ENCODE measurements at places on chromosomes 5 and 9.

DNA sequence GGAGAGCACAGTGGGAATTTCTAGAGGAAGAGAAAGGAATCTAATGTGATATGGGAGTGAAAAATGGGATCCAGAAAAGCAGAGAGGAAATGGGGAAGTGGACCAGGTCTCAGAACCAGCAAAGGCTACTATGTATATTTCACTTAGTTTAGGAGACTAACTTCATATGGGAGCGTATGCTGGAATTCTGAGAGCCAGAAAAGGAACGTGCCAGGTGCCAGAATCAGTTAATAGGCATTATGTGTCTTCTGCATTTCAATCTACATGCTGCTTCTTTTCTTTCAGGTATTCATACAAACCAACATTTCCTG is 28.5 kb upstream of the IFNA14 start:
- H3K4me3 ChIP-seq, result no peak overlapping the region
- DNase-seq, result no peak
- peaks cover 70% of the 10 kb centered on the region for H3K27me3 ChIP-seq
- H3K27ac ChIP-seq, result no peak overlapping the region
- no peaks in the 10 kb centered on the region for H3K4me1 ChIP-seq

- H3K36me3 ChIP-seq, result no peaks in the 10 kb centered on the region
- no peaks in the 10 kb centered on the region for H3K27me3 ChIP-seq
- no peak overlapping the region for H3K4me3 ChIP-seq
- no peaks in the 10 kb centered on the region for H3K4me1 ChIP-seq
Observed at GRCh38 chr5:84113246-84114105, 271.2 kb downstream of the EDIL3 start.

DNA sequence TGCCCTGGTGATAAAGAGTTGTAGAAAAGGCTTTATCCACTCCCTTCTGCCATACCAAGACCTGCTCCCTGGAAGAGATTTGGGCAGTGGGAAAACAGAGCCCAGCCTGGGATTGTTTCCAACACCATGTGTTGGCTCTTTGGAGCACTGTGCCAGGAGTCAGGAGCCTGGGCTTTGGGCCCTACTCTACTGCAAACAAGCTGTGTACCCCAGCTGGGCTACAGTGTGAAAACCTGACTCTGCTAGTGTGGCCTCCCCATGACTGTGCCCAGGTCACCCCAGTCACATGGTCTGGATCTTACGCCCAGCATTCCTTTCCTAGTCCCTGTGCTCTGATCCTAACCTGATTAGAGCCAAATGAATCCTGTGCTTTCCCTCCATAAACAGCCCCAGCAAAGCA is 39.3 kb upstream of the SHB start:
- no peak overlapping the region for H3K27ac ChIP-seq
- H3K4me3 ChIP-seq, result no peak overlapping the region

DNA sequence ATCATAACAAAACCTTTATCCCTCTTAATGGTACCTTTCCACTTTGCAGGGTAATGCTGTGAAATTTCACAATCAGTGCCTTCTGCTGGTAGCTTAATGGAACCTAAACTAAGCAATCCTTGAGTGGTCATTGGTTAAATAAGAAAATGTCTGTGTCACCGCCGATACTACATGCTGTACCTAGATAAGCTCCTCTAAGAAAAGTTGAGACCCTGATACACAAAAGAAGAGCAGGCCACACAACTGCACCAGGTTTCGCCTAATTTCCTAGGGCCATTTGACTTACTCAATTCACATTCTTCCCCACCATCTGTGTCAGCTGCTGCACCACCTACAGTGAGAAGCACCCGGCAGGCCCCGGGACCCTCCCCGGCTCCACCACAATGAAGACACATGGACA is 9.0 kb upstream of the EDF1 start:
- DNase-seq, result no peak
- H3K4me1 ChIP-seq, result no peaks in the 10 kb centered on the region
- no peak overlapping the region for H3K4me3 ChIP-seq
- H3K27ac ChIP-seq, result no peak overlapping the region

GRCh38 chr5:73912821-73913271 is 286.9 kb downstream of the ARHGEF28 start:
- H3K27ac ChIP-seq, result no peak overlapping the region
- H3K4me1 ChIP-seq, result no peaks in the 10 kb centered on the region
- peaks cover 8% of the 10 kb centered on the region for H3K36me3 ChIP-seq
- H3K4me3 ChIP-seq, result no peak overlapping the region
- no peak for DNase-seq
- H3K27me3 ChIP-seq, result no peaks in the 10 kb centered on the region

DNA sequence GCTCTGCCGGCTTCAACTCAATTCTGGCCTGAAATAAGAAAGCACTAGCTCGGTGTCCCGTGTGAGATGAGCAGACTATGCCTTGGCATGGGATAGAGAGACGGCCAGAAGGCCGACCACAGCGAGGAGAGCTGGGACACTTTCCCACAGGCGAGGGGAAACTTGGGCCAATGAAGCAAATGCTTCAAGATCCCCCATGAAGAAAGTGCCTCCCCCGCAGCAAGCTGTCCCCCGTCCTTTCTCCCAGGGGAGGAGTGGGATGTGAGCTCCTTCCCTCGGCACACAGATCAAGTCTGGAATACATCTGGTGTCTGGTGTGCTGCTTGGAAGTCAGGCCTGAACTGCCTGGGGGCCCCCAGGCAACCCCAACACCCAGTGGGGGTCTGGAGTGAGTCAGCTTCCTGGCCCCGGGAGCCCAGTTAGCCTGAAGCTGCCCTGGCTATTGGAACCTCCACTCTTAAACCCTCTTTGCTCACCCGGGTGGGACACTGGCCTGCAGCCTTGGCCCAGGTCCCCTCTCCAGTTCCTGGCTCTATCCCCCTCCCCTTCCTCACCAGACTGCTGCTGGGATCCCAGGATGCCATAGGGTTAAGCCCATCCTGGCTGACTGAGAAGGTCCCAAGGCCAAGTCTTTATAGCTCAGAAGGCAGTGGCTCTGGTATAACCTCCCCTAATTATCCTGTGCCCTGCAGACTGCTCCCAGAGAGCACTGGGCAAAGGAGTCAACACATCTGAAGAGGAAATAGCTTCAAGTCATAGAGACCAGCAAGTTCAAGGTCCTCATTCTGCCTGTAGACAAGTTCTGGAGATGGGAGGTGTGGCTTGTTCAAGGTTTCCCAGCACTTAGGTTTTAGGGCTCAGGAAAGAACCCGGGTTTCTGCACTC is 205.3 kb downstream of the TTLL11 start:
- no peak for DNase-seq
- no peaks in the 10 kb centered on the region for H3K36me3 ChIP-seq
- H3K4me1 ChIP-seq, result peaks cover 19% of the 10 kb centered on the region
- peaks cover 12% of the 10 kb centered on the region for H3K27me3 ChIP-seq
- no peak overlapping the region for H3K27ac ChIP-seq

DNA sequence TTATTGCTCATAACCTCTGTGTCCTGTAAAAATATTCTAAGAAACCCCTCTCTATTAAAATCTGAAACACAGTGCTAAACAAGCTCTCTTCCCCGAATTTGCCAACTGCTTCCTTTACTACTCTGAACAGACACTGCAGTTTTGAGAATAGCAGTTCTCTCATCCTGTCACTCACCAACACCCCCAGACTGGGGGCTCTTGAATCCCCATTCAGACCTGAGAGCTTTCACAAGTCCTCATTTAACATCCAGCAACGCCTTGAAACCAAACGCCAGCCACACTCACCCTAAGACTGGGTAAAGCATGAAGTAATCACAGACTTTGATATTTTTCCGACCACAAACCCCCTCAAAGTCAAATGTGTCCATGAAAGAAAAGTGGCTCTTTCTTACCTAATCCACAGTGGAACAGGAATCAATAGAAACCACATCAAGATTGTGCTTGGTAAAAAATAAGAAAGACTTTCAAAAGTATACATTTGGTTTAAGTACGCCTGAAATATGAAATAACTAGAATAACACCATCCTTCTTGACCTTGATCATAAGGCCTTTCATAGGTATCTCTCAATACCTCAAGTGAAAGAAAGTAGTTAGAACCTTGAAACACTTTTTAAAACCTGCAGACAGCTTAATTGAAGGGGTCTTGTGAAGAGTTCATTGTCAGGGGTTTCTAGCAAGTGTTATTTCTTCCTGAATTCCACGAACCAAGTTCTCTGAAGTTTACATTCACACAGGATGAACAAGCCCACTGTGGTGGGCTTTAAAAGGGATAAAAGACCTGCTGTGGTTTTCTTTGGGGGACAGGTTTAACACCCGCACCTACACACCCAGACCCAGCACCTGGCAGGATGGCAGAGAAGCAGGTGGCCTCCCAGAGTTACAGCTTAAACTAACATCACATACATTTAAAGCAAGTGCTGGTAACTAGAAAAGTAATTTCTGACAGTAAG is 412.6 kb downstream of the MLLT3 start:
- no peaks in the 10 kb centered on the region for H3K4me1 ChIP-seq
- no peaks in the 10 kb centered on the region for H3K27me3 ChIP-seq
- H3K27ac ChIP-seq, result no peak overlapping the region
- DNase-seq, result no peak
- no peak overlapping the region for H3K4me3 ChIP-seq

DNA sequence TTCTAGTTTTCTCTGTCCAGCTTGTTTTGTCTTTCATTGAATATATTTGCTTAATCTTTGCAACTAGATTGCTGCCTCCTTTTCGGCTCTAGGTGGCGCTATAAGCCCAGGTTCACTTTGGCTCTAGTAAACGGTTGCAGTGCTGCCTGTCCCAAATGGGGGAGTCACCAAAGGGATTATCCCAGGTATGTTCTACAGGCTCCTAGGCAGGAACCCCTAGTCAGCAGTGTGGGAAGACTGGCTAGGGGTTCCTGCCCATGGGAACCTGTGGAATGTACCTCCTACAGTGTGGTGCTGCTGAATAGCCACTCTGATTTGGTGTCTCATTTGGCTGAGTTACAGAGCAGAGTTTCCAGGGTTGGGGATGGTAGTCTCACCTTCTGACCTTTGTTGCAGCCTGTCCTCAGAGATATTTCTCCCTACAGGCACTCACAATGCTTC is 85.2 kb downstream of the ARSB start:
- H3K4me3 ChIP-seq, result no peak overlapping the region
- no peak for DNase-seq
- no peak overlapping the region for H3K27ac ChIP-seq
- peaks cover 2% of the 10 kb centered on the region for H3K4me1 ChIP-seq

DNA sequence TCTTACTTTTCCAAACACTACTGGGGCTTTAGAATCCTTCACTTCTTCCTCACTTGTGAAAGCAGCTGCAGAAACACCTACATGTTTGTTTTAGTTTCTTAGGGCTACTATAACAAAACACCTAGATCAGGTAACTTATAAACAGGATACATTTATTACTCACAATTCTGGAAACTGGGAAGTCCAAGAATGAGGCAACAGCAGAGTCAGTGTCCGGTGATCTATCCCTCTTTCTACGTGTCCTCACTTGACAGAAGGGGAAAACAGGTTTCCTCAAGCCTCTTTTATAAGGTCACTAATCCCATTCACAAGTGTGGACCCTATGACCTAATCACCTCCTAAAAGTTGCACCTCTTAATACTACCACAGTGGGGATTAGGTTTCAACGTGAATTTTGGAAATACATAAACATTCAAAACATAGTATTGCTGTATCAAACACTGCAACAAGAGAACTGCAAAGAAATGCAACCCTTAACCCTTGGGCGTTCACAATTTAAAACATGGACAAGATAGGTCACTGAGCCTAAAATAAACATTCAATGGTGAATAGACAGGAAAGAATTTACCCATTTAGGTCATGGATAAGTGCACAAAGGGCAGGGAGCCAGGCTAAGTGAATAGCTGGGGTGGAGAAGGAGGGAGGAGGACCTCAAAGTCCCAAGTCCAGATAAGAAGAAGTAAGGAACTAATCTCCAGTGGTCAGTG is 104.3 kb downstream of the PIK3R1 start:
- no peak overlapping the region for H3K27ac ChIP-seq
- no peaks in the 10 kb centered on the region for H3K27me3 ChIP-seq
- H3K4me3 ChIP-seq, result no peak overlapping the region
- no peak for DNase-seq
- peaks cover 6% of the 10 kb centered on the region for H3K4me1 ChIP-seq
- H3K36me3 ChIP-seq, result no peaks in the 10 kb centered on the region

GRCh38 chr9:97412626-97413385 is 910 bp downstream of the TDRD7 start:
- H3K27ac ChIP-seq, result peak overlapping the region; percentile 29
- no peaks in the 10 kb centered on the region for H3K36me3 ChIP-seq
- peaks cover 3% of the 10 kb centered on the region for H3K27me3 ChIP-seq
- peaks cover 21% of the 10 kb centered on the region for H3K4me1 ChIP-seq
- H3K4me3 ChIP-seq, result peak overlapping the region; percentile 87
- no peak for DNase-seq

- H3K27ac ChIP-seq, result no peak overlapping the region
- no peaks in the 10 kb centered on the region for H3K4me1 ChIP-seq
- H3K4me3 ChIP-seq, result no peak overlapping the region
Observed at GRCh38 chr5:175747539-175748060, 89.7 kb downstream of the HRH2 start.

DNA sequence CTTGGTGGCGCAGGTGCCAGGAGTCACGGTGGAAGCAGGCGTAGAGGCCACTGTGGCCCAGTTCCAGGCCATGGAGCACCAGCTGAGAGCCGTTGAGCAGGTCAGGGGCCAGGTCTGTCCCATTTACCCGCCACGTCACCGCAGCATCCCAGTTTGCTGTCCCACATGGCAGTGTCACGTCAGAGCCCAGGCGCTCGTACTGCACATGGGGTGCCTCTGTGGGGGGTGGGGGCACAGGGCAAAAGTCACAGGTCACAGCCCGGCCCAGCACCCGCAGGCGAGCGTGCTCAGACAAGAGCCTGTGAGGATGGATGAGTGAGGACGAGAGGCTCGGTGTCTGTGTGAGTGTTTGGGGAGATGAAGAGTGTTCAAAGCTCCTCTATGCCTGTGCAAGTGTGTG is 24.9 kb downstream of the CNTFR start:
- H3K36me3 ChIP-seq, result no peaks in the 10 kb centered on the region
- no peak overlapping the region for H3K27ac ChIP-seq
- no peak for DNase-seq
- peaks cover 4% of the 10 kb centered on the region for H3K4me1 ChIP-seq

DNA sequence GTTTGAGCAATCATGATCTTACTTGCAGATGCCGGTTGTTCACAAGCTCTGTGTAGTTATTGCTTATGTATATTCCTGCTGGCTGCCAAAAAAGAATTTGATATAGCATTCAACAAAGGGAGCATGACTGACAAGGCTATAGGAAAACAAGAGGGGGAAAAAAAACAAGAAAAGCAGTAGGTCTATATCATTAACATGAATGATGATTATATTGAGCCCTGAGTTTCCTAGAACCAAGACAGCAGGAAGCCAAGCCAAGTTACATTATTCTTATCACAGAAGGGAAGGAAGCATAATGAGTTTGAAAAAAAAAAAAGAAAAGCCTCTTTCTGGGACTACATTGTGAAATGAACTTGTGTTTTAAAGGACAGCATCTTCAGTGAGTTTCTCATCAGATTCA is 41.0 kb downstream of the TSTD2 start:
- no peaks in the 10 kb centered on the region for H3K27me3 ChIP-seq
- no peak overlapping the region for H3K27ac ChIP-seq
- H3K4me1 ChIP-seq, result no peaks in the 10 kb centered on the region

Data from progenitor cell of endocrine pancreas (in vitro differentiated cells).